ENCODE measurements at places on chromosomes 6 and 20.

GRCh38 chr20:3647473-3647872 is 15.7 kb downstream of the GFRA4 start:
- no peak for DNase-seq

GRCh38 chr20:16451982-16452381 is 121.3 kb downstream of the KIF16B start:
- DNase-seq: no peak

DNA sequence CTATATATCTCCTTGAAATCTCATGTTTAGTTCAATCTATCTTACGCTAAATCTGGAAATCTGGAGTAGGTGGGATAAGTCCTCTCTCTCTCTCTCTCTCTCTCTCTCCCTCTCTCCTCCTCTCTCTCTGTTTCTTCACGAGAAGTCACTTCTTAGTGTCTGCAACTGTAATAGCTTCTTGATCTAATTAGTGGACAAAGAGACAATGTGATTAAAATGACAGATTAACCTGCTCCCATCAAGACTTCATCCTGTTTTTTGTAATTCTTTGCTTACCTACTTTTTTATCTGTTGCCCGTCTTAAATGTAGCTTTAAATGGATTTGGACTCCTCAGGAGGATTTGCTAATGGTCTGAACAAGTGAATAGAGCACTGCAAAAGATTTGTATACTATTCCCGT is 2.5 kb upstream of the FYN start:
- DNase-seq: no peak

GRCh38 chr20:63974402-63975200 is 4.8 kb downstream of the SAMD10 start:
- DNase-seq: no peak

- DNase-seq: no peak
Measured at GRCh38 chr20:59949911-59950310, 8.3 kb upstream of the CDH26 start.

- no peak for DNase-seq
Measured at GRCh38 chr20:50306478-50307423, 116.1 kb downstream of the CEBPB start.

DNA sequence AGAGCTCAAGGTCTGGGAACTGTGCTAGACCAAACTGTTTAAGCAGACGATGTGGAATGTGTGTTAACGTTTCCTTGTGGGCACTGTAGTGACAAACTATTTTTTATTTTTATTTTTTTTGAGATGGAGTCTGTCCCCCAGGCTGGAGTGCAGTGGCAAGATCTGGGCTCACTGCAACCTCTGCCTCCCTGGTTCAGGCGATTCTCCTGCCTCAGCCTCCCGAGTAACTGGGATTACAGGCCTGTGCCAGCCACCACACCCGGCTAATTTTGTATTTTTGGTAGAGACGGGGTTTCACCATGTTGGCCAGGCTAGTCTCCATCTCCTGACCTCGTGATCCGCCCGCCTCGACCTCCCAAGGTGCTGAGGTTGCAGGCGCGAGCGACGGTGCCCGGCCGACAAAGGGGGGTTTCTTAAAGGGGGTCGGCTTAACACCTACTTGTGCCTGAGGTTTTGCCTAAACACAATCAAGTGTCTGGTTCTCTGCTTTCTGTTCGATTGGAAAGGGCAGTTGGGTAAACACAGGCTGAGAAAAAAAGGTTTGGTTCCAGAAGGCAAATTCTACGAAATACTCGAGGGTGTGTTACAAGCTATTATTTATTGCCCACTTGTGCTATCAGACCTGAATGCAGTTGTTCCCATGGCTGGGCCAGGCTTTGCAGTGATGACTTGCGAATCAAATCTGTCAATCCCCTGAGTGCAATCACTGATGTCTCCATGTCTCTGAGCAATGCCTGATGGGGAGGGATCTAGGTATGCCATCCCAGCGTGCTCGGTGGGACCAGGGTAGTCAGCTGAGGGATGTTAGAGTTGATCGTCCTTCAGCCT is 1.3 kb downstream of the NOP56 start:
- DNase-seq: no peak

DNA sequence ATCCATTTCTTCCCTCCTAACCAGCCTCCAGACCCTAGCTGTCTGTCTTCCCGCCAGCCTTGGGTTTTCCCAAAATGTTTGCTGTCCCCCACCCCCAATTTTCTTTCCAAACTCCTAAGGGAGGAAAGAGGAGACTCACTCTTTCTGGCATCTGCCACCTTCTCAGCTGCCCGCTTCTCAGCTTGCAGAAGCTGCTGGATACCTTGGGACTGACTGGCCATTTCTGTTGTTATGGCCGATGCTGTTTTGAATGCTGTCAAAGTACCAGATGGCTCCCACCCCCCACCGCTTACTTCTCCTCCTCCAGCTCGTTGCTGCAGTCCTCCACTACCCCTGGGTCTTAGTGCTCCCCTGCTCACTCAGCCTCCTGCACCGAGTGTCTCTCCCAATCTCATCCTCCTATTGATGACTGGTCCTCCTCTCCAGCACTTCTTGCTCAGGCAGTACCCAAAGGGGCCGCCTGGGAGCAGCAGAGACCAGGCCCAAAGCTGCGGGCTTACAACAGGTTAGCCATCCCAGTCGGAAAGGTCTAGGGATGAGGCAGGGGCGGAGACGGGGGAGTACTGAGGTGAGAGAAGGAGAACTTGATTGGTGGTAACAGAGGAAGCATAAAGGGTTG is at the start of gene ATP6V1G2:
TSS of gene ATP6V1G2 (minus strand) at position 270 of the 619 bp plus-strand sequence. CDS start at position 221, 49 bp downstream.
- DNase-seq: peak; percentile 89

- no peak for DNase-seq
Measured at GRCh38 chr6:148285205-148285604, 57.4 kb upstream of the SASH1 start.

DNA sequence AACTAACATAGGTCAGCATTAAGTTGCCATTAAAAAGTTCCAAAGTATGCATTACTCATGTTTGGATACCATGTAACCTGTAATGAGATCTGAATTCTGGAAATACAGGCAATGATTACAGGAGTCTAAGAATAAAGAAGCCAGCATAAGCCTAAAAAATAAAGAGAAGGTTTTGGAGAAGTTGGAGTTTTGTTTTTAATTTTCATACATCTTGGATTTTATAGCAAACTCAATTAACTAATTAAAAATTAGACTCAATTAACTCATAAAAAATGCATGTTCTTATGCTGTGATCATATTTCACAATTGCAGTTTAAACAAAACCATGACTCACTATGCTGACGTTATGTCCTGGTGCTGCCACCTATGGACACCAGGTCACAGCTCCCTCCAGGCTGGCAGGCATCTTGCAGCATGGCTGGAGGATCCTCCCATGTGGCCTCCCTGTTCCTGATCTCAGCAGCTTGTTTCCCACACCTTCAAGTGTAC is 648.8 kb upstream of the AGPAT4 start:
- peak; percentile 2 for DNase-seq

- no peak for DNase-seq
Measured at GRCh38 chr20:15320941-15321340, 983.5 kb upstream of the FLRT3 start.

GRCh38 chr6:35319346-35320030 is 21.9 kb downstream of the DEF6 start:
- DNase-seq: no peak

DNA sequence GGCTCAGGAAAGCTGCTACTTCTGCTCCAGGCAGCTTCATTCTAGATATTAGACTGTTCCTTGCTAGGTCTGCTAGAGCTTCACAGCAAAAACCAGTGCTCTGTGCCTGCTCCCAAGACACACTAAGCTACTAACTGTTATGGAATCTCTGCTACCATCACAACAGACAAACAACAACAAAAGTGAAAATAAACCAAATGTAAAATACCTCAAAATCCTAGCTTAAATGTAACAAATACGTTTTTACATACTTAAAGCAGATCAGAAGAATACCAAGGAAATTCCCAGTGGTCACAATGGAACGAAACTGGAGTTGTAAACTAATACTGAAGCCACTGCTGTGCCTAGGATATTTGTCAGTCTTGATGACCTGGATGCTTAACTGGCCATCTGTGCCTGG is 84.6 kb upstream of the EZR start:
- no peak for DNase-seq

GRCh38 chr6:2441601-2442475 is 196.4 kb upstream of the GMDS start:
- DNase-seq: no peak

- DNase-seq: no peak
Measured at GRCh38 chr6:150966786-150967185, 101.3 kb downstream of the MTHFD1L start.

DNA sequence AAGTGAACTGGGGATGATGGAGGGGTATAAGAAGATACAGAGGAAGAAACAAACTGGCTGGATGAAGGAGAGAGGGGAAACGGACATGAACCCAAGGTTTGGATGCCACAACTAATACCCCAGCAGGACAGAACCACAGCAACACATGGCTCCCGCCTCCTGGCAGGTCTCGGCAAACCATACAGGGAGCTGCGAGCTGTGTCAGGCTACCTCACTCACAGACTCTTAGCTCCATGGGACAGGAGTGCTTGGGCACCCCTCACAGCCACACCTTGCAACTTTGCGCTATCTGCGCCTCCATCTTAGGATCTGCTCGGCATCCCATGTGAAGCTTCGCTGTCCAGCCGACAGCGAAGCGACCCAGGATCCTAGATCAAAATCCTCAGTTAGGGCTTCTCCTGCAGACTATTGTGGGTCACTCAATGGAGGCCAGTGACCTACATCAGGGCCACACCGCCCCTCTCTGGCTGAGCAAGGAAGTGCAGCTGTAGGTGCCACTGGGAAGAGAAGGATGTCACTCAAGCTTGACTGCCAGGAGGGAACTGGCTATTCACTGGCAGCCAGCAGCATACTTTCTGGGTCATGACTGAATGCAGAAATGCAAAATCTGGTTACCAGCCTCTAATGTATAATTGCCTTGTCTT is 174.4 kb upstream of the RIN2 start:
- DNase-seq: peak; percentile 58

DNA sequence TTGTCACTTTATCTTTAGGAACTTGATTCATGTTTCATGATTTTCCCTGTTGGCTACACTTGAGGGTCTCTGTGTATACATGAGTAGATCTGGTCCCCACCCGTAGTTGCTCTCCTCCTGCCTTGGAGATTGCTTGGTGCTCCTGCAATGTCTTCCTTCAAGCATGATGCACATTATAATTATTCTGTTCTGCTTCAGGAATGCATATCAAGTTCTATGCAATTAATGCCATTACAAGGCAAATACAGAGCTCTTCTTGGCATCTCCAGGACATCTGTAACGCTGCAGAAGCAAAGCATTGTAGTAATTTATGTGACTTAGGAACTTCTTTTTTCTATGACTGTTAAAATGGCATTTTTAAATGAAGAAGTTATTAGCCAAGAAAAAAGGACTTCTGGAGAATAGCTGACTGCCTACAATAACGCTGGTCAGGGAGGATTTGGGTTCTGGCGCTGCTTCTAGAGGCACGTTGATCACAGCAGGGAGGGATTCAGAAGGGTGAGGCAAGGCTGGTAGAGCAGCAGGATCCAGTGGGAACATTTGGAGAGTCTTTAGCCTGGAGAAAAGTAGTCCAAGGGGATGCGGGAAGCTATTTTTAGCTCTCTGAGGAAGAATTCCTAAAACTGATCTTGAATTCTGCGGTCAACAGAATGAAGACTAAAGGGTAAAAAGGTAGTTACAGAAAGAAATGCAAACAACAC is 203.6 kb downstream of the PLCB1 start:
- DNase-seq: no peak

- DNase-seq: peak; percentile 57
Measured at GRCh38 chr6:139625998-139626975, 251.8 kb upstream of the CITED2 start.

DNA sequence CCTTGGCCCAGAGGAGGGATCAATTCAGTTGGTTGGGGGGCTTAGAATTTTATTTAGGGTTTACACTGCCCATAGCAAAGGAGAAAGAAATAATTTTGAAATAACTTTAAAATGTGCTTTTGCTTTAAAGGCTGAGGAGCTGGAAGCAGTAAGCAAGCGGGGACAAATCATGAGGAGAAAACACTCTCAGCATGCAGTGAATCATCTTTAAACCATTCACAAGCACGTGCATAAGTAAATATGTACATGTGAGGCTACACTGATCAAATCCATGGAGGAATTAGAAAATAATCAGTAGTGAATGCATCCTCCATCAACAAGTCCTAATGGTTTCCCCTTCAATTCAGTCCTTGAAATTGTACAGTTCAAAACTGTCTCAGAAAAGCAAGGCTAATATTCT is 181.0 kb downstream of the MTFR2 start:
- DNase-seq: peak; percentile 73

DNA sequence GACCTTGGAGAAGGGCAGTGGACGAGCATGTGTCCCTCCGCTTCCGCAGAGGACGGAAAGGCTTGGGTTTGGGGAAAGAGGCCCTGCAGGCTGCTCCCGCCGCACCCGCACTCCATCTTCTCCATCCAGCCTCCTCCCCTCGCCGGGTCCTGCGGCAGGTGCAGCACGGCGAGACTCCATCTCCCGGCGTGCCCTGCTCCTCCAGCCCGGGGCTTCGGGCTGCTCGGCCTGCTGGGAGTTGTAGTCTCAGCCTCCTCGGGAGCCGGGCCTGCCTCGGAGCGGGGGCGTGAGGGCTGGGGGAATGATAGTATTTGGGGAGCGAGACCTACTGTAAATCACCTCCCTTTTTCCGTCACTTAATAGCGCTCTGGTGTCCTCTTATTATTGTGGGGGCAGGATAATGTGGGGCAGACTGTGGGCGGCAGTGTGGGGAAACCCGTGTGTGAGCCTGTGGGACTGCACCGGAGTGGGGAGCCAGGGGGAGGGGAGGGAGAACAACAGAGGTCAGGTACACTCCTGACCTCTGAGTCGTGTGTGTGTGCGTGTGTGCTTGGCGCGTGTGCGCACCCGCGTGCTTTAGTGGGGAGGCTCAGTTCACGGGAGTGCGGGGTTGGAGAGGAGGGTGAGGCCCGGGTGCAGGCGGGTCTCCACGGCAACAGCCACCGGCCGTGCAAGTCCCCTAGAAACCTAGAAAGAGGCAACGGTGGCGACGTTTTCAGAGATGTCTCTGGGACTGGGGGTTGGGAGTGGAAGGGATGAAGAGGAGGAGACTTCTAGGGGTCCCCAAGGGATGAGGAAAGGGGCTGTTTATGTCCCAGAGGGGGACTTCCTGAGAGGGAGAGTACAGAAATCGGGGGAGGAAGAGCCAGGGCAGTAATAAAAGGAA is 4.1 kb downstream of the TTBK1 start:
- DNase-seq: peak; percentile 69

- DNase-seq: no peak
Measured at GRCh38 chr6:169183233-169183632, 70.4 kb downstream of the THBS2 start.

- peak; percentile 2 for DNase-seq
Measured at GRCh38 chr20:45545754-45546453, 1.3 kb downstream of the EPPIN start.

DNA sequence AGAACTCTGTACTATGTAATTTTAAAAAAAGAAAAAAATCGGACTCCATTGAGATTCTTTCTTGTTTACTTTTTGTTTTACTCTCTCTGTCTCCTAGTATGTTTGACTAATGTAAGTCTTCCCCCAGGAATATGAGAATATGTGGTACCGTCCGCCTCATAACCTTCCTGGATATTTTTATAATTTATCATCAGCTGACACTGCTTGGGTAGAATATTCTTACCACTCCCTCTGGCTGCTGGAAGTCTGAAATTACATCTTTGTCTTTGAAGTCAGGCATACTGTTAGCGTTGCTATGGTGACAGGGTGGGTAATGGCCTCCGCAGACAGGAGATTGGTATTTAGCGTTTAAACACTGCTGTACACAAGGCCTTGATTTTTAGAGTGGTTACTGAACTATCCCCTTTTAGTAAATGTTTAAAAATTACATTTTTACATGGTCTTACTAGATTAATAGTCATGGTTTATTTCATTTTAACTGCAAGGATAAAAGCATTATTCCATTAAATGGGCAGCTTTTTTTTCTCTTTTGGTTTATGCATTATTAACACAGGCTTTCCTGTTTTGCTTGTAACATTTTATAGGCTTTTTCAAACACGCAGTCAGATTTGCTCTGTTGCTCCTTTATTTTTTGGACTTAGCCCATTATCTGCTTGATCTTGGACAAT is 176.4 kb downstream of the ARID1B start:
- peak; percentile 97 for DNase-seq
